Heart left ventricle (tissue), 16 donors: ENCODE measurements at places on chromosomes 5 and 9.
A peak's percentile ranks its signal among the peaks of the same experiment; 100 is the strongest.

DNA sequence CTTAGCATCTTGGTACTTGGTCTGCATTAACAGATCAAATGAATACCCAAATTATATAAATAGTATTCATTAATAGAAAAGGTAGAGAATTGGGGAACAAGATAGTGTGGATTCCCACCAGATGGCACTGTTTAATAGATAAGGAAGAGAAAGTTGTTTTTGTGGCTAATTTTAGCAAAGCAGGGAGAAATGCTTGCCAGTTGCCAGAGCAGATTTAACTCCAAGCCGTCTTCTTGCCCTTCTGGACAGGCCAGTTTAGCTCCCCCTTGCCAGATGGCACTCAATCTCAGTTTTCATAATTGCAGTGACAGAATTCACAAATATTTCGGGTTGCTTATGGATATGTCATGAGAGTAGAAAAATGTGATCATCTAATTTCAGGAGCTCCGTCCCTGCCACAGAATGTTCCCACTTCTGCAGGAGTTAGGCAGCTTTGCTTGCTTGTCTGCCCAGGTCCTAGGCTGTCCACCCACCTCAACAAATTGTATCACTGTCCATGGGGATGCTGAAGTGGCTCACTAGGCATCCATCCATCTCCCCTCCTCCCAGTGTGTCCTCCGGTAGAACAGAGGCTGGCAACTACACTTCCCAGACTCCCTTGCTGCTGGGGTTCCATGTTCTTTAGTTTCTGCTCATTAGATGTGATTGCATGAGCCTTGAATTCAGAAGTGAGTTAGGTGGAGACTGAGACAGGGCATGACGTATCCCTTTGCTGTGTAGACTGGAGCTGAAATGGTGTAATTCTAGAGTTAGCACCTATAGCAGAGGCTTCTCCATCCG lies 11.8 kb upstream of the HEXB start:
- no peak for DNase-seq

GRCh38 chr5:73940026-73940425 lies 314.0 kb downstream of the ARHGEF28 start:
- DNase-seq, result no peak

GRCh38 chr5:14250084-14250695 lies 107.0 kb downstream of the TRIO start:
- DNase-seq, result peak; percentile 70

DNA sequence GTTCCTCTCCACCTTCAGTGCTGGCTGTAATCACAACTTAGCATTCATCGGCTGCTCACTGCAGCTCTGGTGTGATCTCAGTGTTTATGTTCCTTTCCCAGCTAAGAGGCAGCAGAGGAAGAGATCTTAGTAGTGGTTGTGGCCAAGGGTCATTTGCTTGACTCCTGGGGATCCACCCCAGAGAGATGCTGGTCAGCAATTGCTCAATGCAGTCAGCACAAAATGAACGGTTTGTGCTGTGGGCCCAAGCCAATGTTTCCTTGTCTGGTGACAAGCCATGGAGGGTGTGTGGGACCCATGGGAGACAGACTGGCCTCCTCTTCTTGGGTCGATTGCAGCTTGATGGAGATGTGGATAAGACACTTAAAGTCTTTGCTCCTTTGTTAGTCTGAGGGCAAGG lies 16.1 kb upstream of the FRMD3 start:
- no peak for DNase-seq

DNA sequence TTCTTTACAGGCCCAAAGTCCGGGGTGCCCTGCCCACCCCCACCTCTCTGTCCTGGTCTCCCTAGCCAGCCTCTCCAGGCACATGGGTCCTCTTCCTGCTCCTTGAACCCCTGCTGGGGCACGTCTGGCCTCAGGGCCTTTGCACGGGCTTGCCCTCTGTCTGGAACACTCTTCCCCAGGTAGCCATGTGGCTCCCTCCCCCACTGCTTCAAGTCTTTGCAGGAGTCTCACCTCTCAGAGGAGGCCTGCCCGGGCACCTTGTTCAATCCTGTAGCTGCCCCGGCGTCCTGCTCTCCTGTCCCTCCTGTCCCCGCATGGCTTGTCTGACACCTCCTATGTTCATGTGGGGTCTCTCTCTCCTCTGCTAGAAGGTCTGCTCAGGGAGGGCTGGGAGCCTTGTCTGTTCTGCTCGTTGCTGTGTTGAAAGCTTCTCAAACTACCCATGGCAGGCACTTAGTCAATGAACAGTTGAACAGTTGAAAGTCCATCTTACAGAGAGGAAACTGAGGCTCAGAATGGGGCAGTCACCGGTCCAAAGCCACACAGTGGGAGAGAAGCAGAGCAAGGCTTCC lies 241.4 kb downstream of the PBX3 start:
- no peak for DNase-seq

DNA sequence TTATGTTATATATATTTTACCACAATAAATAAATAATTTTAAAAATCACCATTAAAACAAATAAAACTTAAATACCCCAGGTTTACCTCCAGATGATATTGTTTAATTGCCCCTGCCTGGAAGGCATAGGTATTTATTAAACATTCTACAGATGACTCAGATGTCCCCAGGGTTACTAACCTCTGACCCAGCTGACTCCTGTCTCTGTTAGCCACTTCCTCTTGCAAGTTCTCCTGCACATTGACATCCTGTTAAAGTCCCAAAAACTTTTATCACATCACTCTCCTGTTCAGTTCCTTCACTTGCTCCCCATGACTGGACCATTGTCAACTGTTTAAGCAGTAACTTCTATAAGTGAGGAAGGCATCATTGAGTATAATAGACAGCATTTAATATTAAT lies 37.0 kb upstream of the RAB3C start:
- no peak for DNase-seq

DNA sequence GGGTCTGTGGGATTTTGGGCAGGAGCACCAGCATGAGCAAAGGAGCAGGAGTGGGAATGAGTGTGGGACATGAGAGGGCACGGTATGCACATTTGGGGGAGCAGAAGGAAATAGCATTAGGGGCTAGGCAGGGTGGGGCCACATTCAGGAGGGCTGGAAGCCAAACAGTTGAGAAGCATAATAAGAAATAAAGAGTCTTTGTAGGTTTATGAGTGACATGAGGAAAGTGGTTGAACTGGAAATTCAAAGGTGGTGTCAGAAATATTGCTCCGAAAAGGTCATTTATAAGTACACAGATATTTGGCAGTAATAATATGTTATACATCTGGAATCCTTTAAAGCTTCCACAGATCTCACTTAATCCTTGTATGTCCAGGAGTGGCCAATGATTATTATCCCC lies 26.4 kb downstream of the ARHGEF28 start:
- DNase-seq, result no peak

DNA sequence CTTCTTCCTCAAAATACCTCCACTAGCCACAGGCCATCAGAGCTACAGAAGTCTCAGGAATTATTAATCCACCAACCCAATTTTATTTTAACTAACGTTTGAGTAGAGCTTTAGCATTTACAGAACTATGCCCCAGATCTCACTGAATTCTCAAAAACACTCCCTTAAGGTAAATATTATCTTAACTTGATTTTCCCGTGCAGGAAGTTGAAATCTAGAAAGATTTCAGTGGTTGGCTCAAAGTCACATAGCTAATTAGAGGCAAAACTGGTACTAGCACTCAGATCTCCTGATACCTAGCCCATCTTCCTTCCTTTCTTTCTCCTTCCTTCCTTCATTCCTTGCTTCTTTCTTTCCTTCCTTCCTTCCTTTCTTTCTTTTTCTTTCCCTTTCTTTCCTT lies 298.3 kb downstream of the ENC1 start:
- no peak for DNase-seq

DNA sequence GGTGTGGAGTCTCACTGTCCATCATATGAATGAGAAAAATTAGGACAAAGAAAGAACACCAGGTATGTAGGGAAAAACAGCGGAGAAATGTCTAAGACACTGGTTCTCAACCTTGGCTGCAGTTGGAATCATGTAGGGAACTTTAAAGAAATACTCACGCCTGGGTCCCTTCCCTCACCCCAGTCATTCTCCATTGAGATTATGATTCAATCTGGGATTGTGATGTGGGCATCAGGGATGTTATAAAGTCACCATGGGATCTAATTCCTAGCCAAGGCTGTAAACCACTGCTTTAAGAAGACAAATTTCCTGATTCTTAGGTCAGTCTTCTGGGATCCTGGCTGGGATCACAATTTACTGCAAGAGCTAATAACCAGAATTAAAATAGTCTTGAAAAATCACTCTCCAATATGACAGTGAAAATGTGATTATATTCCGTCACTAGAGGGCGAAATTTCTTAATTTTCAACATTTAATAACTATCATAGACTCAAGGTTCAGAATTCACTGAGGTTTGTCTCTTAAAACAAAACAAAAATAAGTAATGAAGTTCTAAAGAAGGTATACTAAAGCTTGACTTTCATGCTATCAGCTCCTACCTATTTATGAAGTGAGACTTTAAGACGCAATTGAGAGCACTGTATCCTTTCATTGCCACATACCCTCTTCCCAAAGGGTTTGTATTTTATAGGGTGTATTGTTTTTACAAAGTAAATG lies 60.5 kb downstream of the GLDC start:
- no peak for DNase-seq
